ENCODE measurements at places on chromosomes 4 and X.

DNA sequence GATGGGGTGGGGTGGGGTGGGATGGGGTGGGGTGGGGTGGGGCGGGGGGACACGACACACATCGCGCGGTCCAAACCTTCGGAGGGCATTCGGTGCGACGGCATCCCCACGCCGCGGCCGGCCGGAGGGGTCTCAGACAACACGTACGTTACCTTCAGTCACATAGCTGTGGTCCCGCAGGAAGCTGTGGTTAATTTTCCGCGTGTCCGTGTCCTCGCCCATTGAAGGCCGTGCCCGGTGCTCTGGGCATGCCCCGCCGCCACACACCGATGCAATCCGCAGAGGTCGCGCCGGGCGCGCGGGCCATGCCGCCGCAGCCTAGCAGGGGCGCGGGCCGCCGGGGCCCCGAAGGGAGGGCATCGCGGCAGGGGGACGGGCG, 417 bp downstream of the PPP2R2C start:
- no peak for DNase-seq

DNA sequence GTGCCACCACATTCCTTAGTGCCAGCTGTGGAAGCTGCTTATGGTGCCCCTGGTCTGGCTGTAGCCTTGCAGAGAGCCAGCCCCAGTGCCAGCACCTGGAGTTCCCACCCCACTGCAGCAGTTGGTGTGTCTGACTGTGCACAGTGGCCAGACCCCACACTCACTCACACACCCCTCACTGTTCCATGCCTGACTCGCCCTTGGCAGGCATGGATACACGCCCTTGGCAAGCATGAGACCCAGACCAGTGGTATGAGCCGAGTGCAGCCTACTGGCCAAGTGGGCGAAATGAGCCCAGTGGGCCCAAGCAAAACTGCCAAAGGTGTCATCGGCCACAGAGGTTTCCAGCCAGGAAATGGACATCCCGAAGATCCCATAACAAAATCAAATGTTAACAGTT, 27.4 kb downstream of the NAA11 start:
- no peak for DNase-seq

DNA sequence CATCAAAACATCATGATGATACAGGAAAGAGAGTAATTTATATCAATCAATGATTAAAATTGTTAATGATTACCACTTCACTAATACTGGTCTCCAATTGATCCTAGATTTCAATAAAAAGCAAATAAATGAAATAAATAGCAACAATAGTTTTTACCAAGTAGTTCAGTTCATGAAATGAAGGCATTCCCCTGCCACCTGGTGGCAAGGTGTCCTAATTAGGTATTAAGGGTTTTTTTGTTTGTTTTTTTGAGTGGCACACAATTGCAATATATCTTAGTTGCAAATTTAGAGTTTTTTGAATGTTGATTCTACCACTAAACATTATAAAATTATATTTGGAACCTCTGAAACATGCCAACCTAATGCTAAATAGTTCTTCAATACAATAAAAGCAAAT, 157.4 kb upstream of the PDE5A start:
- no peak for DNase-seq

- no peak for DNase-seq
Observed at GRCh38 chr4:53717064-53717549, 125.8 kb upstream of the LNX1 start.

- DNase-seq, result no peak
Observed at GRCh38 chr4:150973626-150974251, 41.3 kb downstream of the LRBA start.

- no peak for DNase-seq
Observed at GRCh38 chrX:110050901-110051300, 48.0 kb downstream of the TMEM164 start.

DNA sequence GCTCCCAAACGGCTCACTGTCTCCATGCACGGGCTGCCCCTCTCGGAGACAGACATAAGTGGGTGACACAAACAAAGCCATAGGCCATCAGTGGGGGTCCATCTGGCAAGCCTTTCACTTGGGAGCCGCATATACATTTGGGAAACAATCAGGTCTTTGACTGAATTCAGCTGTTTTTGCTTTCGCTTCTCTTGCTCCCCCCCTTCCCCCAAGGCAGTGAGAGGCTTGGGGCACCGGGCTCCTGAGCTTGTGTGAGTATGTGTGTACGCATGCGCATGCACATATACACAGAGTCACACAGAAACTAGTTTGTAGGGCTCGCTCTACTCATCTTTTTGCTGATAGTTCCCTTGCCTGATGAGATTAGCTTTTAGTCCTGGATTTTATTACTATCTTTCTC, 284.4 kb downstream of the AFF2 start:
- no peak for DNase-seq
